ENCODE measurements at places on chromosomes 3 and 15. TPM values are rescaled to one million over a fixed set of nuclear protein-coding genes. Genes with fewer than 3 reads are reported as not detected.
A peak's percentile ranks its signal among the peaks of the same experiment; 100 is the strongest.

Gene CCR8
- not detected for total RNA-seq

GRCh38 chr3:73680391-73681095, 55.8 kb upstream of the PDZRN3 start:
- no peak overlapping the region for H3K27ac ChIP-seq
- no peaks in the 10 kb centered on the region for H3K4me1 ChIP-seq
- H3K36me3 ChIP-seq: no peaks in the 10 kb centered on the region
- DNase-seq: no peak

DNA sequence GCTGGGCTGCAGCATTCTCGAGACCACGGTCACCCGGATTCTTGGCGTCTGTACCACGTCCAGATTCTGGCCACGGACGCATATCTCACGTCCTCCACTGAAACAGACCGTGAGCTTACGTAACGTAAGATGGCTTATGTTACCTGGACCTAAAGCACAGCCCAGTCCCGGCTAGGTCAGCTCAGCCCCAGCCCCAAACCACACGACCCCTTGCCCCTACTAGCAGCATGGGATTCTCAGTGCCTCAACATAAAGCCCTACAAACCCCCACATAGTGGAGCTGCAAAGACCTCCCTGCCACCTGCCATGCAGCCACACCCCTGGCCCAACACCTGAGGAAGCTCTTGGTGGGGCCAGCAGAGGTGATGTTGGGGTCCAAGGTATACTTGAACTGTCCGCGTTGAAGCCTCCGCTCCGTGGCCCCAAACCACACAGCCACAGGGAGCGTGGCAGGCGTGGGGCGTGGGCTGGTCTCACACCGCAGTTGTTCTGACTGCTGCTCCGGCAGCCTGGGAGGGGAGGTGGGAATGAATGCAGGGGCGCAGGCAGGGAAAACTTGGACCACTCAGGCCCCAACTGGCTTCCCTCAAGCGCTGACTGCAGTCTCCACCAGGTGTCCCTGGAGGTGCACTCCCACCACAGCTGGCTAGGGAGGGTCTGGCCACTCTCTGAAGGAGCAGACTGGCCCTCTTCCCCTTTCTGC, 14.5 kb downstream of the PLXNB1 start:
- peaks cover 66% of the 10 kb centered on the region for H3K36me3 ChIP-seq
- DNase-seq: no peak
- H3K27ac ChIP-seq: no peak overlapping the region
- no peaks in the 10 kb centered on the region for H3K27me3 ChIP-seq

GRCh38 chr15:65198571-65198970, 12.7 kb downstream of the CILP start:
- H3K4me3 ChIP-seq: no peak overlapping the region
- no peak for DNase-seq
- H3K36me3 ChIP-seq: no peaks in the 10 kb centered on the region
- H3K27me3 ChIP-seq: peaks cover 39% of the 10 kb centered on the region

GRCh38 chr15:74838746-74839525, 4.0 kb downstream of the ULK3 start:
- no peak overlapping the region for H3K4me3 ChIP-seq
- H3K4me1 ChIP-seq: peaks cover 4% of the 10 kb centered on the region

GRCh38 chr3:67000009-67000408, 1.9 kb downstream of the KBTBD8 start:
- H3K36me3 ChIP-seq: peaks cover 2% of the 10 kb centered on the region
- peak; percentile 86 for DNase-seq
- no peak overlapping the region for H3K27ac ChIP-seq
- peaks cover 3% of the 10 kb centered on the region for H3K4me1 ChIP-seq
- no peak overlapping the region for H3K4me3 ChIP-seq

DNA sequence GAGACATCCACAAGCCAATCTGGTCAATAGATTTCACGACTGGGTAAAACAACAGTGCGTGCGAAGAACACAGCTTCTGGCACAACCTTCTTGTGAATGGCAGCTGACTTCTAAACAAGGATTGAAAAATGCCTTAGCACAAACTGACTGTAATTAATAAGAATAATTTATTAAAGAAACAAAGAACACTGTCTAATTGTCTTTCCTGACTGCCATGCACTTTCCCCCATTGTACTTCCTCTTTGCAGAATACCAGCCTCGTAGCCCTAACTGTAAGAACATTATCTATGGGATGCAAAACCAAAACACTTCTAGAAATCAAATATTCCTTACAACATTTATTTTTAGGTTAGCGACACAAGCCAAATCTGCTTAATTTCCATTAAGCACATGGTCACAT, 6.5 kb downstream of the FOXP1 start:
- H3K27ac ChIP-seq: no peak overlapping the region
- H3K36me3 ChIP-seq: no peaks in the 10 kb centered on the region
- no peak overlapping the region for H3K4me3 ChIP-seq
- no peak for DNase-seq

DNA sequence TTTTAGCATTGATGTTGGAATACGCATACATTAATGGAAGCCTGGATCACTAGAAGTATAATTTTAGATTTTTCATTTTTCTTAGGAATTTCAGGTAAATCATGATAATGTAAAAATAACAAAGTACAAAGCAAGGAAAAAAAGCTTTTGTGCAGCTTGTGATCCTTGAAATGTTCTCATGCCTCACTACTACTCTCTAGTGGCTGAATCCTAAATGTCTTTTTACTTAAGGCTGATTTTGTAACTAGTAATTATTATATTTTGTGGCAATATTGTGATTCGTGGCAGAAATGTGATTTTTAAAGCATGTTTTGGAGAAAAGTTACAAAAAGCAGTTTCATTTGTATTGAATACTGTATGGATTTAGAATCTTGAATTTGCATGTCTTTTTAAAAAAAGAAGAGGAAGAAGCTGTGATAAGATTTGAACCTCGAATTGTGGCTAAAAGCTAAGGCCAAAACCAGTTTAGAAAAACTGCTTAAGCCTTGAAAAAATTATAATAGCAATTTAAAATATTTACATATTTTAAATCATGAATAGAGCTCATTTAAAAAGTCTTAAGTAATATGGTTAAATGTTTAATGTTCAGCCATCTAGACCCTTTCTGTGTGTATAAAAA, 39.0 kb downstream of the U2SURP start:
- DNase-seq: peak; percentile 56
- H3K4me3 ChIP-seq: no peak overlapping the region
- H3K4me1 ChIP-seq: no peaks in the 10 kb centered on the region
- peaks cover 12% of the 10 kb centered on the region for H3K36me3 ChIP-seq
- H3K27ac ChIP-seq: no peak overlapping the region

GRCh38 chr15:80567721-80568157, 127.4 kb upstream of the ABHD17C start:
- no peak overlapping the region for H3K4me3 ChIP-seq
- peak overlapping the region; percentile 49 for H3K27ac ChIP-seq
- peaks cover 16% of the 10 kb centered on the region for H3K4me1 ChIP-seq
- peak; percentile 89 for DNase-seq
- no peaks in the 10 kb centered on the region for H3K27me3 ChIP-seq

DNA sequence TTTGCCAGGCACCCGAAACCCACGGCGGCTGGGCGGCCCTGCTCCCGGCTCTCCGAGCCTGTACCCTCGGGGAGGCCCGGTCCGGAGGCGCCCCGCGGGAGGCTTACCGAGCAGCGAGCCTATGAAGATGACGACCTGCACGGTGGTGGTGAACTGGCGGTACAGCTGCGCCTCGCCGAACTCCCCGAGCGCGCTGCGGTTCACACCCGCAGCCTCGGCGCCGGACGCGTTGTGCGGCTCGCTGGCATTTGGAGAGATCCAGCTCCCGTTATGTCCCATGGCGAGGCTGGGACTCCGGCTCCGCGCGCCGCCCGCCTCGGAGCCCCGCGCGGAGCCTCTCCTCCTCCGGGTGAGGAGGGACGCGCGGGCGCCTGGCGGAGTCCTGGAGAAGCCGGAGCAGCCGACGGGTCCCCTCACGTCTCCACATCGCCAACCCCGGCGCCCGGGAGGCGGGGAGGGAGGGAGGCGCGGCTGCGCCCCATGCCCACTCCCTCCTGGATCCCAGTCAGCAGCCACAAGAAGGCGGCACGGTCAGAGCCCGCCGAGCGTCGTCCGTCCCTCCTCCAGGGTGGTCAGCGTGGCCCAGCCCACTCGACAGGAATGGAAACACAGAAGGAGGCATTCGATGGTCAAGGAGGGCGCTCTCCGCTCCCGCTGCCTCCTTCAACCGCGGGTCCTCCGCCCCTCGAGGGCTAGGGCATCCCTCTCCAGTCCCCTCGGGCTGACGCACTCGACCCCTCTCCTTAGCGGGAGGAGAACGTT, at the start of gene GPR176:
Gene GPR176, minus strand, starts transcription at position 519 of the 762 bp plus-strand sequence. Its CDS starts 240 bp downstream, at position 279.
- peak within 1 kb of the TSS; percentile 76 for H3K4me3 ChIP-seq
- no peaks in the 10 kb centered on the region for H3K36me3 ChIP-seq
- H3K4me1 ChIP-seq: peaks cover 4% of the 10 kb centered on the region

DNA sequence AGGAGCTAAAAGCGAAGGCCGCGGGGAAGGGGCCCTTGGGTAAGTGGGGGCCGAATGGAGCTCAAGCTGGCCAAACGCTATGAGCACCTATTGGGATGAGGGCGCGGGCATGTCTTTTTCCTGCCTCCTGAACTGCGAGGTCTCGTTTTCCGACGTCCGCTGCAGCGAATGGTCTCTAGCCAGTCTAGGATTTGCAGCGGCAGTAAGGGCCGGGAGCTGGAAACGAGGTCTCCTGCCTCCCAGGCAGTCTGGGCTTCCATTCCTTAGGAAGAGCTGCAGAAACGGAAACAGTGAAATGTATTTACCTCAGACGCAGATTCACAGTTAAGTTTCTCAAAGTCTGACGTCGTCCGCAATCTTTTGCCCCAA, 517 bp downstream of the TMA7 start:
- H3K27ac ChIP-seq: peak overlapping the region; percentile 89
- H3K4me1 ChIP-seq: 0 out of 2 replicates have a peak, but pooled peaks cover 2% of the 10 kb centered on the region
- no peaks in the 10 kb centered on the region for H3K27me3 ChIP-seq
- H3K4me3 ChIP-seq: peak overlapping the region; percentile 90

DNA sequence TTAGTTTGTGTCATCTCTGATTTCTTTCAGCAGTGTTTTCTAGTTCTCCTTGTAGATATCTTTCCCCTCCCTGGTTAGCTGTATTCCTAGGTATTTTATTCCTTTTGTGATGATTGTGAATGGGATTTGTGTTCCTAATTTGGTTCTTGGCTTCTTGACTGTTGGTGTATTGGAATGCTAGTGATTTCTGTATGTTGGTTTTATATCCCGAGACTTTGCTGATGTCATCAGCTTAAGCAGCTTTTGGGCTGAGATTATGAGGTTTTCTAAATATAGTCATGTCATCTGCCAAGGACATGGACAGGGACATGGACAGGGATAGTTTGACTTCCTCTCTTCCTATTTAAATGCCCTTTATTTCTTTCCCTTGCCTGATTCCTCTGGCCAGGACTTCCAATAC, 35.8 kb downstream of the MYO9A start:
- H3K4me1 ChIP-seq: no peaks in the 10 kb centered on the region
- H3K4me3 ChIP-seq: no peak overlapping the region
- no peaks in the 10 kb centered on the region for H3K27me3 ChIP-seq
- H3K36me3 ChIP-seq: no peaks in the 10 kb centered on the region

DNA sequence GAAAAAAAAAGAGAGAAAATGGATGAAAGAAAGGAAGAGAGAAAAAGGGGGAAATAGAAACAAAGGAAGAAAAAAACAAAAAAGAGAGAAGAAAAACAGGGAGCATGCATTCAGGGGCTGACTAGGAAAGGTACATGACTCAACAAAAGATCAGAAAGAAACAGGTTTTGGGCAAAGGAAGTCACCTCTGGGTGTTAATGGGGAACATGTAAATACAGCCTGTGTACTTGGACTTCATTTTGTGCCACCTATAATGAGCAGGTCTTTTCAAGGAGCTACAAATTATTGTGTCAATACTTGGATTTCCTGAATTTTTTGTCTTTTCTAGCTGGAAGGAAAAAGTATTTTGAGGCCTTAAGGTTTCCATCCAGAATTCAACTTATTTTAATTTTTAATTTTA, 53.4 kb upstream of the CCDC50 start:
- DNase-seq: no peak
- H3K27ac ChIP-seq: no peak overlapping the region
- H3K36me3 ChIP-seq: no peaks in the 10 kb centered on the region

- no peak for DNase-seq
- H3K27me3 ChIP-seq: no peaks in the 10 kb centered on the region
- no peak overlapping the region for H3K27ac ChIP-seq
- H3K36me3 ChIP-seq: no peaks in the 10 kb centered on the region
- H3K4me3 ChIP-seq: no peak overlapping the region
- no peaks in the 10 kb centered on the region for H3K4me1 ChIP-seq
These were observed 190.1 kb downstream of the ZNF621 start for GRCh38 chr3:40714771-40715345.

GRCh38 chr3:151460774-151461450, at the start of gene IGSF10:
IGSF10 (minus strand) TSS chr3:151461061; CDS start chr3:151458709, 2,352 bp downstream.
- DNase-seq: no peak
- no peaks in the 10 kb centered on the region for H3K4me1 ChIP-seq
- H3K4me3 ChIP-seq: peak within 1 kb of the TSS; percentile 34
- H3K27ac ChIP-seq: no peak within 1 kb of the TSS

DNA sequence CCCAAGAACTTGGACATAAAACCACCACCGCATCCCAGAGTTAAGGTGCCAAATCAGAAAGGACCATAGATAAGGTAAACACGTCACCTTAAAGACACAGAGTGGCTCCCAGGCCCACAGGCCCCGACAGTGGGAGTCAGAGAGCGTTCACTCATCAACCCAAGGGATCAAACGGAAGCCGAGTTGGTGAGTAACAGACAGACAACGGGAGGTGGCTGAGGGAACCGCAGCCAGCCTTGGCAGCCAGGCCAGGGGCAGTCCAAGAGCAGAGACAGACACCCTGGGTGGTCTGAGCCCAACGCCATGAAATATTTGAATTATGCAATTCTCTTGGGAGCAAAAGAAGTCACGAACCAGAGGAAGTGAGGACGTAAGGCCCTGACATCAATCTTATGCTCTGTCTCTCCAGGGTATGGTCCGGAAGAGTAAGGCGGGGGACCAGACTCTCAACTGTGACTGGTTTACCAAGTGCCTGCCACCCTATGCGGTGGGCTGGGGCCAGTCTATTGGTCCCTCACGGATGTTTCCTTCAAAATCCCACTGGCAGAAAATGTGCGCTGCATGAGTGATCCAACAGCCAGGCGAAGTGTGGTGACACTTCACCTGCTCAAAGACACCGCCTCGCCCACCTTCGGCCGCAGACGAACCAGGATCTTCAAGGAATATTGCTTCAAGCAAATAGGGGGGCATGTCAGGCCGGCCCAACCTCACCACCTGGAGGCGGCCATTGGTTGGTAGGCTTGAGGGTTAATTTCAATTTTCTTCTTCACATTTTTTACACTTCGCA, 34.3 kb downstream of the TMEM44 start:
- peaks cover 10% of the 10 kb centered on the region for H3K36me3 ChIP-seq
- peaks cover 13% of the 10 kb centered on the region for H3K4me1 ChIP-seq
- no peak overlapping the region for H3K27ac ChIP-seq

GRCh38 chr3:31009881-31010280, 115.4 kb upstream of the GADL1 start:
- no peak overlapping the region for H3K27ac ChIP-seq
- DNase-seq: no peak
- no peaks in the 10 kb centered on the region for H3K27me3 ChIP-seq

DNA sequence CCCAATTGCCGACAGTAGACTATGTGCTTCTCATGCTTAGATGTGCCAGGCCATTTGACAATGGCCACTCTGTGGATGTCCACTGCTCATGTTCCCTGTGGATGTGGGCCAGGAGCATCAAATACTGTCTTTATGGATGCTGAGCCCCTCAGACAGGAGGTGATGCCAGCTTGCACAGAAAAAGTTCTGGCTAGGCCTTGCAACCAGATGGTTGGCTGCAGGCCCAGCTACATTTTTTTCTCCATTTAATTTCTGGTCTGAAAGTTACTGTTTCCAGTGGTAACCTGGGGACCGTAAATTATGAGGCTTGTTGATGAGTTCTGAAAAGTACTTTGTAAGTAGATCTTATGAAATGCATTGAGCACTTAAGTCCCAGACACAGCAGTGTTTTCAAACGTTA, 228.5 kb downstream of the CHL1 start:
- no peaks in the 10 kb centered on the region for H3K36me3 ChIP-seq
- DNase-seq: no peak
- no peak overlapping the region for H3K27ac ChIP-seq
- no peak overlapping the region for H3K4me3 ChIP-seq
- no peaks in the 10 kb centered on the region for H3K27me3 ChIP-seq
